ENCODE measurements at places on chromosomes 13 and 19.

GRCh38 chr13:45122941-45123340, 2.6 kb downstream of the GTF2F2 start:
- no peak for DNase-seq

- no peak for DNase-seq
These were observed 294.2 kb downstream of the ZNF536 start for GRCh38 chr19:30666301-30666803.

DNA sequence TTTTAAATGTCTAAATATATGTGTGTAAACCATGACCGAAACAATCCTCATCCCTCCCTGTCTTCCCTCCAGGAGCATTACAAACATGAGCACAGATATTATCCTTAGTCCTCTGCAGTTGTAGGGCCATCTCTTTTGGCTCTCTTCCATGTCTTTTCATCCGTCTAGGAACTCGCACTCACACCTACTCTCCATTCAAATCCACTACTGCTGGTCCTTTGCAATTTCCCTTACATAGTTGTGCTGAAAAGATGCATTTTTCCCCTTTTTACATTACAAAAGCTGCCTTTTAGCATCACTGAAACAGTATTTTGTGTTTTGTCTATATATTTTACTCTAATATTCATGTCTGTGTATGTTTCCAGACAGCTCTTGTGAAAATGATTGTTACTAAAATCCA, 237.8 kb downstream of the DACH1 start:
- no peak for DNase-seq

- no peak for DNase-seq
These were observed 175.2 kb downstream of the TSHZ3 start for GRCh38 chr19:31173991-31174390.

- peak; percentile 57 for DNase-seq
These were observed 8.9 kb downstream of the IGFL3 start for GRCh38 chr19:46115396-46116106.

DNA sequence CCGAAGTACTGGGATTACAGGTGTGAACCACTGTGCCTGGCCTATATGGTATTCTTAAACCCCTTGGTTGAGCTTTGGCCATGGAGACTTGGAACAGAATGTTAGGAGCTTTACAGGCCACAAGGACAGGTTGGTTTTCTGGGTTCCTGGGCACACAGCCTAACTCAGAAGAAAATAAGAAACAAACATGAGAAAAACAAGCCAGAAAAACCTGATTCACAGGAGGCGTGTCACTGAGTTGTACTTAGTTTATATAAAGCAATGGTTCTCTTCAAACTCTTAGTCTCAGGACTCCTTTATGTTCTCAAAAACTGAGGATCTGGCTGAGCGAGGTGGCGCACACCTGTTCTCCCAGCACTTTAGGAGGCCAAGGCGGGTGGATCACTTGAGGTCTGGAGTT, 125.1 kb upstream of the SPATA13 start:
- no peak for DNase-seq

DNA sequence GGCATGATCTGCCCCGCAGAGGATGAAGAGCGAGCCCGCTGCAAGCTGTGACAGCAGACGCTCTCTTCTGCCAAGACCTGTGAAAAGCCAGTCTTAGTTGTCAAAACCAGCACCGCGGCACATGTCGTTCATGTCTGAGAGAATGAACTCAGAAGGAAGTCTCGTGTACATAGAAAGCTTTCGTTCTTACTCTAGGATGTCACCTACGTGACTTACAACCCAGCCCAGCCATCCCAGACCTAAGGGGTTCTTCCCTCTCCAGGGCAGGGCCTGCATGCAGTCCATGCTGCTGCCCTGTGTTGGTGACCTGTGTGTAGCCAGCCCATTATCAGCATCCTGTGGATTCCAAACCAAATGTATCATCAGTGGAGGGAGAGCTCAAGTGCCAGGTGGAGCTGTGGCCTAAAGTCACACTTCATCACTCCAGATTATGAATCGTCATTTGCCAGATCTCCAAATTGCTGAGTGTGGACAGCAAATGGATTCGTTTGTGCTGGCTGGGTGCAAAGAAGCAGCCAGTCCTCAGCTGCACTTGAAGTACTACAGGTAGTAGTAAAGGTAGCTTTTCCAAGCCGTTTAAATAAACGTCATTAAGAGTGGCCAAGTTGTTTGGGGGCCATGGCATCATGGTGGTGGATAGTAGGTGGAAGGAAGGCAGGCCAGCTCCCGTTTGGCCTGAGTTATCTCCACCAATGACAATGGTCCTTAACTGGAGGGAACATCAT, 73.9 kb upstream of the GPR183 start:
- no peak for DNase-seq

GRCh38 chr13:75507027-75508001, 25.3 kb upstream of the TBC1D4 start:
- no peak for DNase-seq

DNA sequence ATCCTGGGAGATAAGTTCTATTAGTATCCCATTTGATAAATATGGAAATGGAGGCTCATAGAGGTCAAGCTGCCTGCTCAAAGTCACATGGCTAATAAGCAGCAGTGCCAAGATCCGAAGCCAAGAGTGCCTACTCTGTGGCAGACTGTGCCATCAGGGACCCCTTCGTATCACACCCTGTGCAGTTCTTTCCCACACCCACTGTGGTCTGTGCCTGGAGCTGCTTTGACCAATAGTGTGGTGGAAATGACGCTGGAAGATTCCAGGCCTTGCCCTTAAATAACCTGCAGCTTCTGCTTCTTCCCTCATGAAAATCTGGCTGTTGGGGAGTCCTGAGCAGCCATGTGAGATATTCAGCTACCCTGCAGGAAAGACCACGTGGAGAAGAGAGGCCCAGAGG, 10.1 kb downstream of the OPA3 start:
- DNase-seq = no peak

- no peak for DNase-seq
These were observed 7.1 kb downstream of the UBE2S start for GRCh38 chr19:55400281-55401087.

- DNase-seq = peak; percentile 57
These were observed 32.9 kb downstream of the TSHZ3 start for GRCh38 chr19:31316201-31316951.

DNA sequence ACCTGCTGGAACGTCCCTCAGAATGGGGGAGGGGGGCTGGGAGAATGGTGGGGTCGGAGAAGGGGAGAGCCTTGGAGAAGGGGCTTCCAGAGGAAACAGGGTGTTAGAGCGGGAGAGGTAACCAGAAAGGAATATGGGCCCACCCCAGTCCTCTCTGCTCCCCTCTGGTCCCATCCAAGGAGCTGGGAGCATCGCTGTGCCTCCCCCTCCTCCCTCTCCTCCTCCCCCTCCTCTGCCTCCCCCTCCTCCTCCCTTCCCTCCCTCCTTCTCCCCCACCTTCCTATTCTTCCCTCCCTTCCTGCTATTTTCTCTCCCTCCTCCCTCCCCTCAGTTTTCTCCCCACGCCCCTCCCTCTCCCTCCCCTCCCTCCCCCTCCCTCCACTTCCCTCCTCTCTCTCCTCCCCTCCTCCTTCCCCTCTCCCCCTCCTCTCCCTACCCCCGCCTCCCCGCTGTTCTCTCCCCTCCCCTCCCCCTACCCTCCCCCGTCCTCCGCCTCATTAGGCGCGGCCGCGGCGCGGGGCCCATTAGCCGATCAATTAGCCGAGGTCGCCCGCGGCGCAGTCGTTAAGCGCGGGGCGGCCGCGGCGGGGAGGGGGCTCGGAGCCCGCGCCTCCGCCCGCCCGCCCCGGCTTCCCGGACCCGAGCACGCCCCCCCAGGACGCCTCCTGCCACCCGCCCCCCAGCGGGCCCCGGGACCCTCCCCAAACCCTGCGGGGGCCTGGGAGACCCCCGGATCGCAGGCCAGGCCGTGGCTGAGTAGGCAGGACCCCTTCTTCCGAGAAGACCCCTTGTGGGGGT, 15.4 kb downstream of the TLE5 start:
- DNase-seq = no peak

GRCh38 chr19:32969549-32969948, 2.2 kb downstream of the CEP89 start:
- DNase-seq = no peak

GRCh38 chr13:90201202-90201601, 1146.3 kb upstream of the MIR17HG start:
- DNase-seq = peak; percentile 47

GRCh38 chr13:76948149-76948548, at the start of gene ACOD1:
Gene ACOD1 (plus strand): TSS chr13:76948511. CDS start chr13:76948559, 48 bp downstream.
- no peak for DNase-seq

DNA sequence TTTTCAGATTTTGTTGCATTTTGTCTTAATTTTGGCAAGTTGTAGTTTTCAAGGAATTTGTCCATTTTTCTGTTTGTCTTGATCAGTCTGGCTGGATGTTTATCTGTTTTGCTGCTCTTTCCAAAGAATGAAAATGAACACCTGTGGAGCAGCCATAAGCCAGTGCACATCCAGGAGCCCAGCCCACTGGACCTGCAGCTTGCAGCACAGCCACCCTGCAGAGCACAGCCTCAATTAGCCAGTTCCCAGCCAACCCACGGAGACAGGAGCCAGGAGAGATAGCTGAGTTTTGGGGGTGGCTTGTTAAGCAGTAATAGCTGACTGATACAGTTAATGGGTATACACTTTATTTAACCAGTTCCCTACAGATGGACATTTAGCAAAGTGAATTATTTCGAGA, 38.0 kb upstream of the URI1 start:
- DNase-seq = no peak

- DNase-seq = no peak
These were observed 1.8 kb upstream of the KLK4 start for GRCh38 chr19:50912727-50913716.

DNA sequence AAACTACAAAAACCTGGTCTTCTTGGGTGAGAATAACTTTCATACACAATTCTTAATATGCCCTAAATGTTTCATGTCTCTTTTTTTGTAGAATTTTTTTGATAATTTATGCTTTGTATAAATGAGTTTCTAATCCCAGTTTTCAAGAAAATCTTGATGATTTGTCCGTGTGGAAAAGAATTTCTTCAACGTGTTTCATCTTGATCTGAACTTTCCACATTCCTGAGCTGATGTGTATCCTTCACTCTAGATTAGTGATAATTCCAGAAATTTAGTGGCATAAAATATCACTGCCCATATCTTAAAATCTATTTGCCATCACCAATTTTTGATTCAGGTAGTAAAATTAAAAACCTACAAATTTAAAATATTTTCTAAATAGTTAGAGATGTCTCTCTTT, 24.6 kb downstream of the ZNF431 start:
- no peak for DNase-seq

DNA sequence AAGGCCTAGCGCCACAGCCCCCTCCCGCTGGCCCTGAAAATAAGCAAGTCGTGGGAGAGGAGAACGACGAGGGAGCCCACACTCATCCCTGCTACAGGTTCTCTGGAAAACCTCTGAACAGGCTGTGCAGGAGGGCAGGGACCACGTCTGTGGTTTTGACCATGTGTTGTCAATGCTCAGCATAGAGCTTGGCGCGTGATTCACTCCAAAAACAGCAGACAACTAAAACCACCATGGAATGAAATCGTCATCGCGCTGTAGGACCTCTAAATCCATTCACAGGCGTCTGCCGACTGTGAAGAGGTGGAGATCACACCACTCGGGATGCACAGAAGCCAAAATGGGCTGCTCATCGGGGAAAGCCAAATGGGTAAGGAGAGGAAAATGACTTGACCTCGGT, 121.3 kb downstream of the COL4A1 start:
- no peak for DNase-seq

DNA sequence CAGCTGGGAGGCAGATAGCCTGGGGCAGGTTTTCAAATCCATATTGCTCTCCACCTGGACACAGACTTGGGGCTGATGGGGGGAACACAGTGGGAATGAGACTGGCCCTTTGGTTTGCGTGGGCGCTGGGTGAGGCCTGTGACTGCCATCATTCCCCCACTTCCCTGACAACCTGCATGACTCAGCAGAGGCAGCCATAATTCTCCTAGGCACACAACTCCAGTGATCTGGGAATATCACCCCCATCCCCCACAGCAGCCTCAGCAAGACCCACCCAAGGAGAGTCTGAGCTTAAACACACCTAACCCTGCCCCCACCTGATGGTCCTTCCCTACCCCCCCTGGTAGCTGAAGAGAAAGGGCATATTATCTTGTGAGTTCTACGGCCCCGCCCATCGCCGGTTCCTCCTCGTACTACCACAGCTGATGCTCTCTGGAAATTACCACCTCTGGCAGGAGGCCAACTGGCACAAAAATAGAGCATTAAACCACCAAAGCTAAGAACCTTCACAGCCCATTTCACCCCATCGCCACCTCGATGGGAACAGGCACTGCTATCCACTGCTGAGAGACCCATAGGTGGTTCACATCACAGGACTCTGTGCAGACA, 71.0 kb downstream of the RNF17 start:
- DNase-seq = no peak

GRCh38 chr19:53102206-53102755, 941 bp downstream of the ZNF160 start:
- DNase-seq = no peak

DNA sequence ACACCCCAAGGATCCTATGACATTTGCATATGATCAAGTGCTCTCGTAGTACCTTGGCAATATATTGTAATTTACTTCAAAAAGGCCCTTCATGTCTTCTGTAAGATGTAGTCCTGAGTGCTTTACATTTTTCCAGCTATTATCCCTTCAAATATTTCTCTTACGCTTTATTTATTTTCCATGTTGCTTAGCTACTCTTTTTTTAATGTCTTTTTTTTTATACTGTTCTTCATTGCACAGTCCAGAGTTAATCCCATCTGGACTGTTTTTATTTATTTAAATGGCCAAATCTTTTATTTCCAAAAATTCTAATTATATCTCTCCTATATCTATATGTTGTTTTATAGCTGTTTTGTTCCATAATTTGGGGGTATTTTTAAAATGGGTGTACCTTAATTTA, 371.3 kb downstream of the SLC7A1 start:
- DNase-seq = no peak

DNA sequence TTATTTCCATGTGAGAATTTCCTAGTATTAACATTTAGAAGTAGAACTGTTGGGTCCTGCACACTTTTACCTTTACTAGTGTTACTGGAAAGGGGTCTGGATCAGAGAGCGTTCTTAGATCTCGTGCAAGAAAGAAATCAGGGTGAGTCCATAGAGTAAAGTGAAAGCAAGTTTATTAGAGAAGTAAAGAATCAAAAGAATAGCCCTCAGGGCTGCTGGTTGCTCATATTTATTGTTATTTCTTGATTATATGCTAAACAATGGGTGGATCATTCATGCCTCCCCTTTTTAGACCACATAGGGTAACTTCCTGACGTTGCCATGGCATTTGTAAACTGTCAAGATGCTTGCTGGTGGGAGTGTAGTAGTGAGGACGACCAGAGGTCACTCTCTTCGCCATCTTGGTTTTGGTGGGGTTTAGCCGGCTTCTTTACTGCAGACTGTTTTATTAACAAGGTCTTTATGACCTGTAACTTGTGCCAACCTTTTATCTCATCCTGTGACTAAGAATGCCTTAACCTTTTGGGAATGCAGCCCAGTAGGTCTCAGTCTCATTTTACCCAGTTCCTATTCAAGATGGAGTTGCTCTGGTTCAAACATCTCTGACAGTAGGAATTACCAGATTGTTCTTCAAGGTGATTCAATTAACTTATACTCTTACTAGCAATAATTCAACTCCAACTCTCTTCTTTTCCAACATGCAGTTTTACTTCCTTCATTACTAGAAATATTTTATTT, 27.4 kb downstream of the NDFIP2 start:
- DNase-seq = no peak
